NCI-H1092 treated with DMSO at 0.1 percent for 48 hours (cell line): ENCODE measurements at places on chromosomes 2 and 18.

DNA sequence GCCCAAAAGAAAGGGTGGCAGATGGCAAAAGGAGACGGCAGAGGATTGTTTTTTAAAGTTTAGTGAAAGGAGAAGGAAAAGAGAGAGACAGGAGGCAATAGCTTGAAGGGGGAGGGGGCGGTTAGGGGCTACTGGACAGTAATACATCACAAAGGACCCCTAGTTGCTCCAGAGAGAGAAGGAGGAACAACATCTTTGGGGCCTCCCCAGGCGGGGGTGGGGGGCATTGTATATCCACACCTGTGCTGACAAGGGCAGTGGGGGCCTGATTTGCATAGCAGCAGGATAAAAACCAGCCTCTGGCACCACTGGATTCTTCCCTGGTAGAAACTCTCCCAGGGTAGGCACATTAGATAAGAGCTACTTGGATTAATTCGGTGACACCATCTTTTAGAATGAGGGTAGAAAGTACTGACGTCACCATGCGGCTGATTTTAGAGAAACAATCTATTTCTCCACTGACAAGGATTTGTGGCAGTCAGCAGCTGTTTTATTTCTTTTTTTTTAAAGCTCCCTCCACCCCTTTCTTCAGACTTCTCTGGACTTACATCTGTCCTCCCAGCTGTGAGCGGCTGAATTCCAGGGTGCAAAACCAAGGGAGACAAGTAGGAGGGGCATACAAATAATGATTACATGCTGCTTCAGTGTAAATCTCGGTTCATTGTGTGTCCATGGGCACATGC lies 199.8 kb upstream of the NRP2 start:
- DNase-seq = no peak

DNA sequence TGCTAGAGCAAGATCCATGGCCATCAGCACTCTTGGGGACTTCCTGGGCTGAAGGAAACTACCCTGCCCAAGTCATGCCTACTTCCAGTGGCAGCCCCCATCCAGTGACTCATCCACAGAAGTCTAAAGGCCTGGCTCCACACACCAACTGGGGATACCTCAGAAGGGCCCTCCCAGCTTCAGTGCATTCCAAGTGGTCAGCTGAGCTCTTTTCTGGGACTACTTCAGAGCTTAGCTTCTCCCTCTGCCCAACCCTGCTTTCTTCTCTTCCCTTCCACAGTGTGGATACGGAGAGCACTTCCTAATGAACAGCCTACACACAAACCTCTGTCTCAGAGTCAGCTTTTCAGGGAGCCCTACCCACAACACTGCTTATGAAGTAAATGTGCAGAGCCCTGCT lies 66.5 kb downstream of the CLHC1 start:
- no peak for DNase-seq

DNA sequence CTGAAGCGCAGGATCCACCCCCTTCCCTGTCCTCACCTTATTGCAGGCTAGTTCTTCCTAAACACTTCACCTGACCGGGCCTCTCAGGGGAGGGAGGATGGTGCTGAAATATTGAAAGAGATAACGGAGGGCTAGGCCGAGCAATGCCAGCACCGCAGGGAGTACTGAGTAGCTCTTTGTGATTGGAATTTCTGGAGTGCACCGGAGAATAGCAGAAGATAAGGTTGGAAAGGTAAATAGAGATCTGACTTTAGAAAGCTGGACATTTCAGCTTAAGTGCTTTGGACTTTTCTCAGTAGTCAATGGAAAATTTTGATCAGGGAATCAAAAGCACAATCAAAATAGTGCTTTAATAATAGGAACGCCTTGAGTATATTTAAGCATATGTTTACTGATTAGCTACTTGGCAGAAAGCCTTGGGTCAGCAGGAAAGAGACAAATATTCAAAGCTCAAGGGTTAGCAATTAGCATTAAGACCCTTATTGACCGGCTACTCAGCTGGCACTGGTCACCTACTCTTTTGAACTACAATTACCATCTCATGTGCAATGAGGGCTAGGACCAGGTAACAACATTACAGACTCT lies 142.9 kb upstream of the NDUFV2 start:
- no peak for DNase-seq

DNA sequence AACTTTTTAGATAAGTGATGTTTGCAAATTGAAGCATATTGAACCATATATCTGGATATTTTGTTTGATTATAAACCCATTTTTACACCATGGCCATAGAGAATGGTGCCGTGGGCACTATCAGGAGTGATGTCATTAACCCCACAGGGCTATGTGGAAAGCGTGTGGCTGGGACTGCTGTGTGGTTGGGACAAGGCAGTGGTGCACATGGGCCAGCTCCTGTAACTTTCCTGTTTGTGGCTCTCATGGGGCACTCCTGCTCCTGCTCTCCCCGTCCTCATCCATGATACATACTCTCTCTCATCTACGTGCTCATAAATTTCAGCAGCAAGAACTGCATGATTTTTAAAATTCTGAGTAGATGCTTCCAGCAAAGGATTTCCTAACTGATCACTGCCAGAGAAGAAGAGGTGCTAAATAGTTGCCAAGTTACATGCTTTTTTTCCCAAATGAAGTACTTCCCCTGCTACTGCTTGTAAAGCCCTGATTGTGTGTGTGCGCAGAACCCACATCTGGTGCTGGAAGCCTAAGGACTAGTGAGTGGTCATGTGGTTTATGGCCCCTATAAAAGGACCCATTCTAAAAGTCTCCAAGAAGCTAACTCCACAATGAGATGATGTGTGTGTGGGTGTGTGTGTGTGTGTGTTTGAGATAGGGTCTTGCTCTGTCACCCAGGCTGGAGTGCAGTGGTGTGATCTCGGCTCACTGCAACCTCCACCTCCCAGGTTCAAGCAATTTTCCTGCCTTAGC lies 240.8 kb downstream of the NEDD4L start:
- DNase-seq = no peak
